ENCODE measurements at places on chromosomes 6 and 20. TPM values are rescaled to one million over a fixed set of nuclear protein-coding genes. Genes with fewer than 3 reads are reported as not detected.

SAMD3 gene
- 11.5 TPM for total RNA-seq

ESF1 gene
- total RNA-seq: 15.8 TPM

TBP gene
- total RNA-seq: 23.4 TPM

SCAF8 gene
- 26.5 TPM for total RNA-seq

LST1 gene
- not detected for total RNA-seq

PROKR2 gene
- total RNA-seq: 0.74 TPM

PTGIS gene
- total RNA-seq: 14.3 TPM

SAPCD1 gene
- 1.8 TPM for total RNA-seq

PRICKLE4 gene
- not detected for total RNA-seq

KCNQ5 gene
- total RNA-seq: 0.18 TPM

SIGLEC1 gene
- not detected for total RNA-seq

CCN2 gene
- 8.3 TPM for total RNA-seq

TBXT gene
- total RNA-seq: 0.22 TPM

BPIFA1 gene
- total RNA-seq: not detected

DBNDD2 gene
- 23.4 TPM for total RNA-seq

FUCA2 gene
- 54.0 TPM for total RNA-seq

PSMB9 gene
- not detected for total RNA-seq

All from H7 (cell line).